HCT116 (cell line): ENCODE measurements at places on chromosomes 4 and X. TPM values are rescaled to one million over a fixed set of nuclear protein-coding genes. Genes with fewer than 3 reads are reported as not detected.

DNA sequence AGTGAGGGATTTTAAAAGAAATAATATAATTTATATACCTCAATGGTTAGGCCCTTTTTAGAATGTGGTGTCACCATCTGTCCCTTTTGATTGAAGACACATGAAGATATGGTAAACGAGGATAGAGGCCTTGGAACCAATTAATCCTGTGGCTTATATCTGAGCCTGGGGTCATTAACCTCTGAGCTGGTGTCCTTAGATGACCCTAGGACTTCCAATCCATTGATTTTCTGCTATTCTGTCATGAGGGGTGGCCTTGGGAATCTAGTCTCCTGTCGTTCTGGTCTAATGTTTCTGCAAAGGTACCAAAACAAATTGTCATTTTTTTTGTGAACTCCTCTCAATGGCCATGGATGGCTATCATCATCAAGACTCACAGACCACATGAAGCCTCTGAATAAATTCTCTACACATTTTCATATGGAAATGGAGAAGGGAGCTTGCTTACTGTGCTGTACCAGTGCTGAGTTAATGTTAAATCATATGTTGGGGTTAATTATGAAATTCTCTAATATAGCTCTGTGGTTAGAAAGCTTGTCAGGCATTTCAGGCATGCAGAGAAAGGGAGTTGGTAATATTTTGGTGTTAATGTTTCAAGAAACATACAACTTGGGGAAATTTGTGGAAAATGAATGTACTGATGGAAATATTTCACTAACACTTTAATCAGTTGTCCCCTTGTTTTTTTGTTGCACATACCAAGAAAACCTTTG, 204.2 kb upstream of the IL15 start:
- H3K4me1 ChIP-seq, result no peaks in the 10 kb centered on the region
- H3K27ac ChIP-seq, result no peak overlapping the region
- no peak for DNase-seq

GRCh38 chrX:39204945-39205344, 403.7 kb downstream of the MID1IP1 start:
- no peaks in the 10 kb centered on the region for H3K4me1 ChIP-seq
- H3K4me3 ChIP-seq, result no peak overlapping the region
- H3K36me3 ChIP-seq, result no peaks in the 10 kb centered on the region

GRCh38 chrX:31609130-31609529, 537.3 kb upstream of the FTHL17 start:
- no peaks in the 10 kb centered on the region for H3K27me3 ChIP-seq
- DNase-seq, result no peak
- no peak overlapping the region for H3K27ac ChIP-seq
- H3K4me1 ChIP-seq, result no peaks in the 10 kb centered on the region
- H3K36me3 ChIP-seq, result no peaks in the 10 kb centered on the region

The SRPX gene
- 18.2 TPM for total RNA-seq

The HPGDS gene
- total RNA-seq, result not detected

DNA sequence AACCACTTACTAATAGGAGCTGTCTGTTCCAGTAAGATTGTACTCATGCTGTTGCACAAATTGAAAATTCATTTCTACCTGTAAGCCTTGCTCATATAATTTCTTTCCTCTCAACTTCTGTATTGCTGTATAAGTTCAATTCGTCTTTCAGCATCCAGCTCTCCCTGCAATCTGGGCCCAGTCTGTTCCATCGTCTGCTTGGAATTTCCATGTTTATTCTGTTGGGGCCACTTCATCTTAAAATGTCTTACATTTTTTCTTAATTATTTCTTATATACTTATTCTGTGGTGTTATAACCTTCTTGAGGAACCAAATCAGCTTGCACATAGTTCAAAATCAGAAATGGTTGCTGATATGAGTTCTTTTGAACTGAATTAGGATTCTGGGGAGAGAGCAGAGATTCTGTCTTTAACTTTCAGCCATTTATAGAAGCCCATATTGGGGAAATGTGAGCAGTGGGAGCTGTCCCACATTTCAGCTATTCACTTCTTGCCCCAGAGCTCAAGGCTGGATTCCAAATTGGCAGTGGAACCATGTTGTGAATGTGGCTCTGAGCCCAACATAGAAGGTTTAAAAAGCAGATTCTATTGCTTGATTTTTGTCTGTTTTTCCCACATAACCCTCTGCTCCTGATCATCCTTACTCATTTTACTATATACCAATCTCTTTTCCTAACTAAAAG, 291.9 kb downstream of the BMPR1B start:
- DNase-seq, result no peak
- H3K4me1 ChIP-seq, result no peaks in the 10 kb centered on the region
- no peaks in the 10 kb centered on the region for H3K36me3 ChIP-seq

- H3K4me1 ChIP-seq, result peaks cover 40% of the 10 kb centered on the region
- DNase-seq, result no peak
- no peaks in the 10 kb centered on the region for H3K27me3 ChIP-seq
- no peak overlapping the region for H3K4me3 ChIP-seq
Measured at GRCh38 chr4:139299536-139299935, 1.8 kb upstream of the NAA15 start.

The GLUD2 gene
- 0.22 TPM for total RNA-seq

The MMRN1 gene
- total RNA-seq, result 0.12 TPM

GRCh38 chrX:64229154-64229553, 1.3 kb downstream of the ASB12 start:
- no peaks in the 10 kb centered on the region for H3K4me1 ChIP-seq
- no peak overlapping the region for H3K27ac ChIP-seq
- H3K4me3 ChIP-seq, result no peak overlapping the region
- H3K36me3 ChIP-seq, result no peaks in the 10 kb centered on the region

The RAB40A gene
- not detected for total RNA-seq

GRCh38 chr4:7134737-7135388, 57.5 kb upstream of the SORCS2 start:
- H3K4me3 ChIP-seq, result no peak overlapping the region
- peaks cover 9% of the 10 kb centered on the region; the same call in 1 of the 2 replicates for H3K4me1 ChIP-seq
- no peaks in the 10 kb centered on the region for H3K27me3 ChIP-seq
- H3K27ac ChIP-seq, result no peak overlapping the region
